ENCODE measurements at places on chromosomes 6 and 20.
A peak's percentile ranks its signal among the peaks of the same experiment; 100 is the strongest.

GRCh38 chr6:13941902-13942301 lies 17.1 kb downstream of the RNF182 start:
- ATAC-seq: no peak

GRCh38 chr20:60062431-60063047 lies 104.3 kb downstream of the CDH26 start:
- no peak for ATAC-seq

DNA sequence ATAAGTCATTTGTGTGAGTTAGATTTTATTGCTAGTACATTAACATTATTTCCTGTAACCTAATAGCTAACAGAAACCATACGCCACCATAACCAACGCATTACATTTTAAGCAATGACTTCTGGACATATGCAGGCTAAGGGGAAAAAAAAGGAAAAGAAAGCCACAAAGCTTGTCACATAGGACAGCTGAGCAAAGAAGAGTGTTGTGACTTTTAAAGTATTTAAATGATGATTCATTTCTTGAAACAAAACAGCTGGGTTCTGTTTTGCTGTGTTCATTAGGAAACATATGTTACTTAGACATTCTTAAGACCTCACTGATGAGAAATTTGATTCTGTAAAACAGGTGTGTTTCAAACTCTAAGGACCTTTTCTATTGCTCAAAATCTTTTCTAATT lies 171.4 kb downstream of the COL9A1 start:
- no peak for ATAC-seq

- no peak for ATAC-seq
These were observed 35.8 kb downstream of the TBX18 start for GRCh38 chr6:84728602-84729001.

- no peak for ATAC-seq
These were observed 654 bp downstream of the TMEM14C start for GRCh38 chr6:10723567-10723881.

- no peak for ATAC-seq
These were observed 674 bp downstream of the NRSN1 start for GRCh38 chr6:24126586-24127192.

- ATAC-seq: no peak
These were observed 33.2 kb downstream of the SERPINB6 start for GRCh38 chr6:2938004-2938631.

GRCh38 chr6:34021554-34022190 lies 124.2 kb downstream of the GRM4 start:
- no peak for ATAC-seq

DNA sequence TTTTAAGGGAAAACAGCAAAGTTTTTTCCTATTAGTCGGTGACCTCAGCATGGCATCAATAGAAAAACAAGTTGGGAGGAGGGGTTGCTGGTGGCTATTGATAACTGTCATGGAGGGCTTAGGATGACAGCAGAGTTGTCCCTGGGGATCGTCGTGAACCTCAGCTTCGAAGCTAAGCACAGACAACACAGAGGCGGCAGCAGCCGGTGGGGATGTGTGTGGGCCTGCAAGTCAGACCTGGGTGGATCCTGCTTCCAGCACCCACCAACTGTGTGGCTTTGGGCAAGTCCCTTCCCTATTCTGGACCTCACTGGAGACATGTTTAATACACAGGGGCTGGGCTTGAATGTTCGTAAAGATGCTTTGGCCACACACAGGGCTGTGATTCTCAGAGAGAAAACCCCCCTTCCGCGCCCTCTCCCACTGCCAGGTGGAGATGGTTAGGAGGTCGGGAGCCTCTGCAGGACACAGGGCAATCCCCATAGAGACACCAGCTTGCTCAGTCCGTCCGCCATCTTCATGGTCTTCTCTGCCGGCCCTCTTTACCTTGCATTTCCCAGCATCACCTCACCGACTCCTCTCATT lies 83.1 kb upstream of the TOX2 start:
- ATAC-seq: no peak

- ATAC-seq: no peak
These were observed 29.6 kb upstream of the CLDN20 start for GRCh38 chr6:155234167-155234566.

DNA sequence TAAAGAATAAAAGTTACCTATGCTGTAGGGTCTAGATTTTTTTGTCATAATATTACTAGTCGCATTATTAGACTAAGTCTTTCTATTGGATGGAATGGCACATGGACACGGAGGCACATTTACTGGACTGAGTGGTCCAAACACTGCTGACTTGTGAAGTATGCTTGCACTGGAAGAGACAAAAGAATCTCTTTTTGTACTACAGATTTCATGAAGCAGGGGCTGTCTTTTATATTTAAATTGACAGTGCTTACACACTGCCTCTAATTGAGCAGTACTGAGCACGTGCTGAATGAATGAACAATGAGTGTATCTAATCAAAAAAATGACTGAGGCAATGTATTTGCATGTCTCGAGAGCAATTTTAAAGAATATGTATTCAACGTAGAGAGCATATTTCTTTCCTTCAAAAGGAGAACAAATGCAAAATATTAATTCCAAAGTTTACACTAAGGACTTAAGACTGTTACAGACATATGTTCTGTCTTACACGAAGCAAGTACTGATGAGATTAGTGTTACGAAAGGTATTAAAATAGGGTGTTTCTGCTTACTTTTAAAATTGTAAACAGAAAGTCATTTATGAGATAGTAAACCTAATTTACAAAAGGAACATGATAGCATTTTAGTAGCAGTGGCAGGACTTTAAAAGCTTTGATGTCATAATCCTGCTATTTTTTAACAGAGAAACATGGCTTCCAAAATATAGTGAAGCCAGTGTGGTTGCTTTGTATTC lies 8.3 kb downstream of the ELOVL2 start:
- no peak for ATAC-seq

- ATAC-seq: no peak
These were observed 126.3 kb downstream of the PRND start for GRCh38 chr20:4848041-4848440.

- no peak for ATAC-seq
These were observed 1.9 kb downstream of the RAB32 start for GRCh38 chr6:146545581-146545980.

GRCh38 chr6:85600713-85601313 lies 7.2 kb upstream of the SNX14 start:
- no peak for ATAC-seq

- no peak for ATAC-seq
These were observed 148.8 kb downstream of the ARID1B start for GRCh38 chr6:156925718-156926607.

DNA sequence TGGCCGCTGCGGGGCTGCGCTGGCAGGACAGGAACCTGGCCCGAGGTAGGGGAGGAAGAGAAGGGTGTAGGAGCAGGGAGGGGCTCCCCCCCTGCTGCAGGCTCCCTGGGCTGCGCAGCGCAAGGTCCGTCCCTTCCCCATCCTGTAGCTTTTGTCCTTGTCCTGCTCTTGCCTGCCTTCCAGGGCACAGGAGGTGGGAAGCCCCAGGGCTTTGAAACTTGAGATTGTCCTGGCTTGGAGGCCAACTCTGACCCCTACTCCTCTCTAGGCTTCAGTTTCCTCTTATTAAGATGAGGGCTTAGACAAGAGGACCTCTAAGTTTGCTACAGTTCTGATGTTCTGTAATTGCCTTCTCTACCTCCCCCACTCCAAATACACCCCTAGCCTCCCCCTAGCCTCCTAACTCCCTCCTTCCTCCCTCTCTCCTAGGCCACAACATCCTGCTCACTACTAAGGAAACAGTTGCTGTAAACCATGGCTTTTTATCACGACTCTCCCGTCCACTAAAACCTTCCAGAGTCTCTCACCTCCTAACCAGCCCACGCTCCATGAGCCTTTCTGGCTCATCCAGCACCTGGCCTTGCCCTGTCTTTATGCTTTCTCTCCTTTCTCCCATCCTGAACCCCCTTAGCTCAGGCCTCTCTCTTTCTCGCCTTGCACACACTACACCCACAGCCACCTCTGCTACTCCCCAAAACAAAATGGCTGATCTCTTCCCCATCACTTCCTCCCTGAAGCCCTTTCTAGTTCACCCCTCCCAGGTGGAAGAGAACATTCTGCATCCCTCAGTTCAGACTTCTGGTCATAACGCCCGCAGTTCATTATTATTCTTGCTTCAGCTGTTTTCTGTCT lies 10.2 kb downstream of the UNC5CL start:
- ATAC-seq: peak; percentile 26

DNA sequence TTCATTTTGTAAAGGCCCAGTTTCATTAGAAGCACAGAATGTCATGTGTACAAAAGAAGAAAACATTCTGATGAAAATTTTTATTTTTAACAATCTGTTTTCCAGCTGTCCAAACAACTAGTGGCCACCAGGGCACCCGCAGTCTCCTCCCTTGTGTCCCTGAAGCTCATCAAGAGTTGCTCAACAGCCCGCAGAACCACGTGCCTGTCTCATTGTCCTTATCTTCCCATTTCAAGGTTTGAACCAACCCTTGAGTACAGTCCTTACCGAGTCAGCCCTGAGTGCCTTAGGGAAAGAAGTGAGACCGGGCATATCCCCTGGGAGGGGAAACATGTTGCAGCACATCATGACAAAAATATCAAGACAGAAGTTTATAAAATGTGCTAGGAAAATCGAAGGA lies 15.9 kb upstream of the ZNF133 start:
- ATAC-seq: no peak

GRCh38 chr6:96760153-96760687 lies 77.1 kb downstream of the GPR63 start:
- no peak for ATAC-seq

- no peak for ATAC-seq
These were observed 24.7 kb downstream of the DACT2 start for GRCh38 chr6:168294901-168295300.

DNA sequence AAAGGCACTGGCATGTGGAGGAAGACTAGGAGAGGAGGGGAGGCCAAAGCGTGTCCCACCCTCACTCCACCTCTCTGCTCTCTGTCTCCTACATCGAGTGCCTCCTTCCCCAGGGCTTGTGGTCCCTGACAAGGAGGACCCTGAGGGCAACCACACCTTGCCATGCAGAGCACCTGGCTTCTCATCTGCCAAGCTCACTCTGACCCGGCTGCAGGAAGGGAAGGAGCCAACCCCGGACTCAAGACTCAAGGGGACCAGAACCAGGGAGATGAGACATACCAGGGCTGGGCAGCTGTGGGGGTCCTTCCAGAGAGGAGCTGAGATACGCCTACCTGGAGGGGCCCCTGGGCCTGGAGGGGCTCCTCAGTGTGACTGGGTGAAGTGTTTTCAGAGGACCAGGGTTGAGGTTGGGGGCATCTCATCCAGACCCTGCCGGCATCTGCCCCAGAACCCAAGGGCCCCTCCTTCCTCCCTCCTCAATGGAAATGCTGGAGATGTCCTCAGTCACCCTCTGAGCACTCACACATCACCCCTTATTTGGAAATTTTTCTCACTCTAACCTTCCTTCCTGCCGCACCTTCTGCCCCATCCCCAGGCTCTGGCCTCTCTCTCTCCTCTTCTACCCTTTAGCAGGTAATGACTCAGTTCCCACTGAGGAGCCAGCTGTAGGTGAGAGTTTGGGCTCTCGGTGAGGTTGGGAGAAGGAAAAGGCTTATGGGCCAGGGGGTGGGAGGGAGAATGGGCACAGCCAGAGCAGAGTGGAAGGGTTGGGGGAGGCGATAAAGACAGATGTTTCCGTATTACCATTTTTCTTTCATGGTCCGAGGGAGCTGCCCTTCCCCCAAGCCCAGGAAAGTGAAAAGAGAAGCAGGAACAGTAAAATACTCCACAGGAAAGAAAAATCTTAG lies 32.0 kb upstream of the POU5F1 start:
- ATAC-seq: no peak

GRCh38 chr6:5215799-5216198 lies 45.0 kb downstream of the LYRM4 start:
- no peak for ATAC-seq

DNA sequence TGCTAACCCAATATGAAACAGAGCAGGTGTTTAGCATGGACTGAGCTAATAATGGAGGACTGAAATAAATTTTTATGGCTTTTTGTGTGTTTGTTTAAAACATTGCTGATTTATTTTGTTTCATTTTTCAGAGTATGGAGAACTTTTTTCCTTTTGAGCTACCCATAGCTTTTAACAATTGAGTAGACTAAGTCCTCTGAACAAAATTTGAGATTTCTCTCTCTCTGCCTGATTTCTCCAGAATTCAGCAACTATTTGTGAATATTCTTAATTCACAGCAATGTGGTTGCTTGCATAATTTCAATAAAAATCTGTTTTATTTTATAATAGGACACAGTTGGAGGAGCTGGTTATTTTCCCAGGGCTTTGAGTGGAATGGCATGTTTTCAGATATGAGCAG lies 103.7 kb downstream of the TPBG start:
- ATAC-seq: no peak

- no peak for ATAC-seq
These were observed 60.2 kb upstream of the RPS6KA2 start for GRCh38 chr6:166687070-166687878.

DNA sequence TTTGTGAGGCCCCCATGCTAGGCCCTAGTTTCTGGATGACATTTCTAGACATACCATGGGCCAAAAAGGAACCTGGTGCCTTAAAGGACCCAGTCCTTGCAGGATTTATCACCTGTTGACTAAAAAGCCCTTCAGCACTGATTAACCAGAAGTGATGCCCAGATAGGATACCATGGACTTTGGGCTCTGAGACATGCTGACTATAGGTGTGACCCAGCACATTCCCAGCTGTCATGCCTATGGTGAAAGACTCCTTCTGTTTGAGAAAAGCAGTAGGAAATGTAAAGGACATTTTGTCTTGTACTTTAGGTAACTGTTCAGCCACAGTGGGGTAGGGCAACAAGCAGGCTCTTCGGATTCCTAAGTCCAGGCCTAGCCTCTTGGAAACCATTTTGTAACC lies 724.2 kb downstream of the CD109 start:
- no peak for ATAC-seq

GRCh38 chr6:67717281-67717680 lies 917.8 kb upstream of the ADGRB3 start:
- no peak for ATAC-seq

DNA sequence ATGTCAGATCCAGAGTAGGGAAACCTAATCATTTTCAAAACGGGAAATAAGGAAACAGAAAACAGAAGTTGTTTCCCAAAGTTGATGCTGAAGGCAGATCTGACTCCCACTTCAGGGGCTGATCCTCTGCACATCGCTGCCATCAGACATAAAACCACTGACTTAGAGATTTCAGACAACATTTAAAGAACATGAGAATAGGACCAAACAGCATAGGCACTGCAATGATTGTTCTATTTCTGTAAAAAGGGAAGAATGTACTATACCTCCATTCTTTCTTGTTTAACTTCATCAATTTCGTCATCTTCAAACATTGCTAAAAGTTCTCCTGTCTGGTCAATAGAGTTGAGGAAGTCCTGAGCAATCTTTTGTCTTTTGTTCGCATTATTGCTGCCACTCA lies 324.7 kb upstream of the RUNX2 start:
- no peak for ATAC-seq

All from gastroesophageal sphincter (tissue), 4 donors.